ENCODE measurements at places on chromosomes 2 and 18.

DNA sequence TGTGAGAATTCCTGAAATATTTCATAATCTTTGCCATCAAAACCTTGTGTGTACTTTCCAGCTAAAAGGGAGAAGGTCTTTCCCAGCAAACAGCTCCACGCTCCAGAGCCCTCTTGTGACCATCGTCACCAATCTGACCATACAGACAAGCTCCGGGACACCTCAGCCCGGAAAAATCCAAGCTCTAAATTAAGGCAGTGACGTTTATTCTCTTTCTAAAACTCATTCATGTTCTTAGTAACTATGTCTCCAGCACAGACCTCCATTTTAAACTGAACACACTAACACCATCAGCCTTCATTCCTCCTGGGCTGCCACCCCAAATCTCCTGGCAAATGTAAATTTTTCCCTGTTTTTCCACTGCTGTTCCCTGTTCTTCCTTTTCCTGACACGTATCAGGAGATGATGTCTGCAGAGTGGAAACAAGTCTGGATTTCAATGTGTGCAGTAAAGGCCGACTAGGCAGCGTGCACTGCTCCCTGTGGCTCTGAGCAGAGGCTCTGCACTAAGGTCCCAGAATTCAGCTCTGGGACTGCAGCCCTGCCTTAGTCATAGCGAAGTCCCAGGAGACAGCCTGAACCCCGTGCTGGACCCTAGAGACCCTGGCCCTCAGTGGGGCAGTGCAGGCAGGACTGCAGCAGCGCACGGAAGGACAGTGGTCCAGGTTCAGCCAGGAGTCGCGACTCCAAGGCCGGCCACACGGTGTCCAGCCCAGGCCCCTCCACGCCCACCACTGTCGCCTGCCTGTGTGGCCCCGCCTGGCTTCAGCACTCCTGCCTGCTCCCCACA is 452.5 kb upstream of the SALL3 start:
- DNase-seq, result no peak

- DNase-seq, result peak; percentile 29
These were observed 108.1 kb downstream of the XRCC5 start for GRCh38 chr2:216216951-216217903.

GRCh38 chr2:74554820-74555531 is 456 bp downstream of the DOK1 start:
- peak; percentile 50 for DNase-seq

DNA sequence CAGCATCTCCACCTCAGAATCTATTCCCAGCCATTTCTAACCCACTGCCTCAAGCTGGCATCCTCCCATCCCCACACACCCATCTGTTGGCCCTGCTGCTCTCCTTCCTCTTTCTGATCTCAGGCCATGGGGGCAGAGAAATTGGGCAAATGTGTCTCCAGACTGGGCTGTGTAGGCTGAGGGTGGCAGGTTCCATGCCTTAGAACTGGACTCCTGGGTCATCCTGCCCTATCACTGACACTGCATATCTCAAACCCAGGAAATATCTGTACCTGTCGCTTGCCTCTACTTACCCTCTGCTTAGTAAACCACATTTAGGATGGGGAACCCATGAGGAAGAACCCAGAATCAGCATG is 1.8 kb downstream of the WNT10A start:
- DNase-seq, result no peak

DNA sequence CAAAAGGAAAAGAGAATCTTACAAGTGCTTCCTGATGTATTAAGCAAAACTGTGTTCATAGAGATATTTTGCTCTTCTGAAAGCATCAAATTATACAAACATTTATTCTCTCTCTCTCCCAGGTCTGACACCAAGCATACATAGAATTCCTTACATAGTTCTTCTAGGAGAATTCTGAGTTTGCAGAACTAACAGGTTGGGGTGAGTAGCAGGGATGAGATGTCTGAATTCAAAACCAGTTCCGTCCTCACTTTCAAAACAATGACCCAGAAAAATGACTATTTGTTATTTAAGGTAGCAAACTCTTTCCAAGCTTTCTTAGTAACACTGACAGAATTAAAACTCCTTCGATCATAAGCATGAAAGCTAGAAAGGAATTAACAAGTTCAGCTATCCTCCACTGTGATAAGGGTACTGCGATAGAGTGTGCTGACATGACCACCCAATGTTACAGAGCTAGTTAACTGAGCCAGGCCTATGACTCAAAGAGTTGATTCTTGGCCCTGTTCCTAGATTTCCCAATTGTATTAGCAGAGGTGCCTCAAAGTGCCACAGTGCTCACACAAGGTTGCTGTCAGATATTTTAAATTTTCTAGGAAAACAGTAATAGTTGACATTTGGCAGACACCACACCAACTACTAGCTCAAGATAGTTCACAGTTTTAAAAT is 85.8 kb upstream of the SETBP1 start:
- DNase-seq, result no peak

- DNase-seq, result no peak
These were observed 15.7 kb downstream of the GPC1 start for GRCh38 chr2:240451108-240451611.

- DNase-seq, result no peak
These were observed 55.4 kb downstream of the CDC42EP3 start for GRCh38 chr2:37615804-37616676.

DNA sequence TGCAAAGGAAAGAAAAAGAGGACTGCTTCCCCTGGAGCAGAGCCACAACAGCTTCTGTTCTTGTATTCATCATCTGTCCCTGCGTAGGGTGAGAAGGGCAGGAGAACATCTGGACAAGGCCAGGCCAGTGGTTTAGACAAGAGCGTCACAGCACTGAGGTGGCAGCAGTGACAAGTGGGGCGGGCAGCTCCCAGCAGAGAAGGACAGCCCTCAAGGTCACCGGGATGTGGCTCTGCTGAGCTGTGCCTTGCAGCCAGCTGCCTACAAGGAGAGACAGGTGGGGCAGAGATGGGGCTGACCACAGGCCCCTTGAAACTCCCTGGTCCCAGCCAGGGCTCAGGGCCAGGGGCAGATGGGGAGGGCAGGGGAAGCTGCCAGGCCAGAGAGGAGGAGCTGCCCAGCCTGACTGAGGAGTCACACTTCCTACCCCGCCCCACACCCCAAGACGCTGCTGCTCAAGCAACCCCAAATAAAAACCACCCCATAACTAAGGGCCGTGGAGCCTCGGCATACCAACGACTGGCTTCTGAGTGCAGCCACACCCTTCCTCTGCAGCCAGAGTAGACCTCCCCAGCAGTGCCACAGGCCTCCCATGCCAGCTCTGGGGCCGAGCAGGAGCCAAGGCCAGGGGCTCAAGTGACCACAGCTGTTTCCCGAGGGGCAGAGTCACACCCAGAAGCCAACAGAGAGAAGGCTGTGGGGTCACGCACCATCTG is 5.4 kb downstream of the RAB11FIP5 start:
- DNase-seq, result peak; percentile 36

- DNase-seq, result no peak
These were observed 1.7 kb downstream of the MIB1 start for GRCh38 chr18:21742315-21742687.

GRCh38 chr2:145957929-145958328 is 1438.0 kb upstream of the ZEB2 start:
- DNase-seq, result no peak

- DNase-seq, result no peak
These were observed 969.1 kb upstream of the CDH2 start for GRCh38 chr18:29146068-29146467.

DNA sequence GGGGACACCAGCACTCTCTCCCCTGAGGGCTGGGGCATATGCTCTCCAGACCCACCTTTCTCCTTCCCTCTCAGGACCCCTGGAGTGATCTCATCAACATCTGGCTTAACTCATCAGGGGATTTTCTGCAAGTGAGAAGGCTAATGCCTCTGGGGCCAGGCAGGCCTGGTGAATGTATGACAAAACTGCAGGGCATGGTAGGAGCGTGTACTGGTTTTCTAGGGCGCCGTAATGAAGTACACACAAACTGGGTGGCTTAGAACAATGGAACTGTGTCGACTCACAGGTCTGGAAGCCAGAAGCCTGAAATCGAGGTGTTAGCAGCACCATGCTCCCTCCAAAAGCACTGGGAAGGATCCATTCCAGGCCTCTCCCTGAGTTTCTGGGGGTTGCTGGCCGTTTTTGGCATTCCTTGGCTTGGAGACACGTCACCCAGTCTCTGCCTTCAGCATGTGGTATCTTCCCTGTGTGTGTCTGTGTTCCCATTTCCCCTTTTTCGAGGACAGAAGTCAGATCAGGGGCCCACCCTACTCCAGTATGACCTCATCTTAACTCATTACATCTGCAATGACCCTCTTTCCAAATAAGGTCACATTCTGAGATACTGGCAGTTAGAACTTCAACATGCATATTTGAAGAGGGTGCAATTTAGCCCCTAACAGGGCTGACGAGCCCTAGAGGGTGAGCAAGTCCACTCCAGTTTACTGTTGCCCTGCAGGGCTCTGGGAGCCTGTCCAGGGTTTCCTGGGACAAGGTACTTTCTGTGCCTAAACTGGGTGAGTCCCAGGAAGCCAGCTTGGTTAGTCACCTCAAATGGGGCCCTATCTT is 45.5 kb upstream of the CAB39 start:
- DNase-seq, result peak; percentile 36

- no peak for DNase-seq
These were observed 20.4 kb upstream of the TDRD15 start for GRCh38 chr2:21103274-21103891.

DNA sequence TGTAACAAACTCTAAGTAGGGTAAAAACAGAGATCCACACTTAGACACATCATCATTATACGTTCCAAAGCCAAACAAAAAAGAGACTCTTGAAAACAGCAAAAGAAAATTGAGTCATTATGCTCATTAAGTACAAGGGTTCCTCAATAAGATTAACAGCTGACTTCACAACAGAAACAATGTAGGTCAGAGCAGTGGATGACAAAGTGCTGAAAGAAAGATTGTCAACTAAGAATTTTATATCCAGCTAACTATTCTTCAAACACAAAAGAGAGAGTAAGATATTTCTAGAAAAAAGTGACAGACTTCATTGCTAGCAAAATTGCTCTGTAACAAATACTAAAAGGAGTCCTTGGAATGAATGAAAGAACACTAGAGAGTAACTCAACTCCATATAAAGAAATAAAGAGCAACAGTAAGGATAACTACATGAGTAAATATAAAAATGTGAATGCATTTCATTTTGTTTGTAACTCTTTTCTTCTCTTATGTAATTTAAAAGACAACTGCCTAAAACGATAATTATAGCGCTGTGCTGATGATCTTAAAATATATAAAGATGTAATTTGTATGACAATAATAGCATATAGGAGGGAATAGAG is 23.8 kb upstream of the DNER start:
- DNase-seq, result no peak

GRCh38 chr2:102177814-102178478 is 8.9 kb upstream of the IL1RL2 start:
- no peak for DNase-seq

GRCh38 chr2:205002390-205002789 is 457.1 kb downstream of the PARD3B start:
- DNase-seq, result no peak

GRCh38 chr2:41719756-41720155 is 328.1 kb upstream of the PKDCC start:
- no peak for DNase-seq

- no peak for DNase-seq
These were observed 9.1 kb upstream of the SAP130 start for GRCh38 chr2:128036748-128037607.

GRCh38 chr2:108620656-108621055 is 86.4 kb downstream of the LIMS1 start:
- DNase-seq, result no peak

- no peak for DNase-seq
These were observed 280.5 kb downstream of the TCF4 start for GRCh38 chr18:55307505-55307904.

DNA sequence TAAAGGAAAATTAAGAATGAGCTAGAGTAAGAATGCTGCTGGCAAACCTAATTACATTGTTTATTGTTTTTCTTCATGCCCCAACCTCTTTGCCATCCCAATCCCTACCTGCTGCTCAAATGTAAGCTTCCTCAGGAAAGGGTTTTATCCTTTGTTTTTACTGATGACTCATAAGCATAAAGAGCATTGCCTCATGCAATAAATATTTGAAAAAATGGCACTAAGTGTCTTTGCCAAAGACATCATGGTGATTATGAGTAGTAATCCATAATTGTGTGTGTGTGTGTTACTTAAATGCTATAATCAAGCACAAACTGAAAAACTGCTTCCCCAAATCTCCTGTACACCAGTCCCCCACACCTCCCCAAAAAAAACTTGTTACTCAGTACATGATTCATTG is 53.4 kb downstream of the DNER start:
- no peak for DNase-seq

DNA sequence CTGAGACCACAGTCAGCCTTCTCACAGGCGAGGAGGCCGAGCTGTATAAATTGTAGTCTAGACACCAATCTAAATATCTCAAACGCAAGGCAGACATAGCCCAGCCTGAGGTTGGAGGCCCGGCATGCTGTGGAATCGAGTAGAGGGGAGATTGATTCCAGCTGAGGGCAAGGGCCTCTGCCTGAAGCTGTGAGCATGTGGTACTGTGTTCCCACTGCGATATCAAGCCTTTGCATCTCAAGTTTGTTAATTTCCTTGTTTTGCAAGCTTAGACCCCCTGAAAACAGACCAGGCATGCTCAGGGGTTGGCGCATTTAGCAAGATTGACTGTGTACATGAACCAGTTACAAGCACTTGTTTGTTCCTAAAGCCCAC is 65.1 kb upstream of the FOSL2 start:
- no peak for DNase-seq

DNA sequence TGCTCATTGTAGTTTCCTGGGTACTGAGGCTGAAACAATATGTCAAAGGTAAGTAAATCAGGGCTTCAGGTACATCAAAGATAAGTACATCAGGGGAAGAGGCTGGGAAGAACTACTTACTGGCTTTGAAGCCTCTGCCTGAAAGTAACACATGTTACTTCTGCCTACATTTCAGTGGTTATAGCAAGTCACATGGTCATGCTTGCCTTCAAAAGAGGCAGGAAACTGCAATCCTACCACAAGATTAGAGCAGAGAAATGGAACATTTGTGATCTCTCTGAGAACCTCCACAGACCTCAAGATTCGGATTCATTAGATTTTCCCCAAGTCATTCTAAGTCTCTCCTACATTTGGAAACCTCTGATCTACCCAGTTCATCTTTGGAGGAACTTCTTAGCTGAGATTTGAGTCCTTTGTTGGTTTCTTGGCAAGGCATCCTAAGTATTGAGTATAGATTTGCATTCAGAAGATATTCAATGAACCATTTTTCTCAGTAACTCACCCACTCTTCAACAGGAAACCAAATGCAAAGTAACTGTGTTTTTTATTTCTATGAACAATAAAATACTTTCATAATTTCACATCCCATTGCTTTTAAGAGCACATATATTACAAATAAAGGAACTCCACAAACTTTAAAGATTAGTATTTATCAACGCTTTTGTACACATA is 48.5 kb upstream of the CCDC195 start:
- DNase-seq, result no peak

- no peak for DNase-seq
These were observed 66.3 kb downstream of the MYCN start for GRCh38 chr2:16006537-16007166.

DNA sequence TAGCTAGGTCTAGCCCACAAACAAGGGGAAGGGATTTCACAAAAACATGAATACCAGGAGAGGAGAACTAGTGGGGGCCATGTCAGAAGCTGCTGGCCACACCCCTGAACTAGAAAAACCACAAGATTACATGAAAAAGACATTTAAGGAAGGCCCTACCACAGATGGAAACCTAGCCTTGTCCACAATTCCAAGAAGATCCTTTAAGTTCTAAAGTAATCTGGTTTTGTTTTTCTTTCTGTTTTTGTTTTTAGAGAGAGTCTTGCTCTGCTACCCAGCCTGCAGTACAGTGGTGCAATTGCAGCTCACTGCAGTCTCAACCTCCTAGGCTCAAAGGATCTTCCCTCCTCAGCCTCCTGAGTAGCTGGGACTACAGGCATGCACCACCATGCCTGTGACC is 34.2 kb upstream of the CAB39 start:
- DNase-seq, result peak; percentile 55

GRCh38 chr2:70561893-70562292 is 8.3 kb upstream of the TGFA start:
- no peak for DNase-seq

Measured in hematopoietic multipotent progenitor cell treated with erythropoietin and hydrocortisone succinate and interleukin-3 and kit ligand, for 8 days (in vitro differentiated cells).